ENCODE measurements at places on chromosomes 5 and 9.

GRCh38 chr5:168269937-168270330 lies 21.5 kb upstream of the WWC1 start:
- DNase-seq = peak; percentile 49

DNA sequence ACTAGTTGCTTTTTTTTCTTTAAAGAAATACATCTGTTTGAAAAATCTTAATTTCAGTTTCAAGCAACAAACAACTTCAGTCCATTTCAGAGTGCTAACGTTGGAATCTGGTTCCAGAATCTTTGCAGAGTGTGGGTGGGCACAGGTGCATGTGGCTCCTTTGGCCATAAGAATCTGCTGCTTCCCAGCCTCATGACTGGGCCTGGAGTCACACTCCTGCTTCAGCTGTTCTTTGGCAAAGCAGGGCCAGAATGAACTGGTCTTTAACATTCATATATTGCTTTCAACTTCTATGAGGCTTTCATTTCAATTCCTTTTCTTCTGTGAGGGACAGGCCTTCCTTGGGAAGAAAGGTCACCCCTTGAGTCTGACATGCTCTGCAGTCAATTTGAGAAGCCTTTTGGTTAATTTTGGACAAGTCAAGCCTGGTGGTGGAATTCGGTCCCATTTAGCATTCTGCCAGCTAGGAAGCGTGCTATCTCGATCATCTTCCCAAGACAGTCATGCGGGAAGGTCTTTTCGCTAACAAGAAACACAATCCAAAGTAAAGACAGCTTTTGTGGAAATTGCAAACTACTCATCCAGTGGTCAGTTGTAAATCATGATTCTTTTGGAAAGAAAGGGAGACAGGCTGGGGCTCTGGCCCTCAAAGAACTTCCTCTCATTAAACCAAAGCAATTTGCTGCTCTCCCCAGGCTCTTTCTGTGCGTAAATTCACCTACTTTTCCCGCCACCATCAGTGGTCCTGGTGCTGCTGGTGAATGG lies 55.2 kb downstream of the SLC1A3 start:
- no peak for DNase-seq

DNA sequence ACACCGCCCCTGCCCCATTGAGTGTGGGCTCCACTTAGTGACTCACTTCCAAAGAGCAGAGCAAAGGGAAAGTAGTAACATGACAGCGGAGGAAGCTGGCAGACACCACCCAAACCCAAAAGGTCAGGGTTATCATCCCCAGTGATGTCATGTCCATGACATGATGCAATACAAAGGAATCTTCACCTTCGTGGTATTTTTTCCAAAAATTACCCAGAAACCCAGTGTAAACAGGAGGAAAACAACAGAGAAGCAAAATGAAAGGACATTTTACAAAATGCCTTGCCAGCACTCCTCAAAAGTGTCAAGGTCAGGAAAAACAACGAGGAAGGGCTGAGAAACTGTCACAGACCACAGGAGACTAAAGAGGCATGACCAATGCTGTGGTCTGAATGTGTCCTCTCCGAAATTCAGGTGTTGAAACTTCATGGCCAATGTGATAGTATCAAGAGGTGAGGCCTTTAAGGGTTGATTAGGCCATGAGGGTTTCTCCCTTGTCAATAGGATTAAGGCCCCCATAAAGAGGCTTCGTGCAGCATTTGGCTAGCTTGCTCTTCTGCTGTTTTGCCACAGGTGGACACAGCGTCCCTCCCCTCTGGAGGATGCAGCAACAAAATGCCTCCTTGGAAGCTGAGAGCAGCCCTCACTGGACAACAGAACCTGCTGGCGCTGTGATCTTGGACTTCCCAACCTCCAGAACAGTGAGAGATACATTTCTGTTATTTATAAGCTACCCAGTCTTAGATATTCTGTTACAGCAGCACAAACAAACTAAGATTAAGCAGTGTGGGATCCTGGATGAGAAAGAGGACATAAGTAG lies 30.5 kb upstream of the MED10 start:
- DNase-seq = no peak

DNA sequence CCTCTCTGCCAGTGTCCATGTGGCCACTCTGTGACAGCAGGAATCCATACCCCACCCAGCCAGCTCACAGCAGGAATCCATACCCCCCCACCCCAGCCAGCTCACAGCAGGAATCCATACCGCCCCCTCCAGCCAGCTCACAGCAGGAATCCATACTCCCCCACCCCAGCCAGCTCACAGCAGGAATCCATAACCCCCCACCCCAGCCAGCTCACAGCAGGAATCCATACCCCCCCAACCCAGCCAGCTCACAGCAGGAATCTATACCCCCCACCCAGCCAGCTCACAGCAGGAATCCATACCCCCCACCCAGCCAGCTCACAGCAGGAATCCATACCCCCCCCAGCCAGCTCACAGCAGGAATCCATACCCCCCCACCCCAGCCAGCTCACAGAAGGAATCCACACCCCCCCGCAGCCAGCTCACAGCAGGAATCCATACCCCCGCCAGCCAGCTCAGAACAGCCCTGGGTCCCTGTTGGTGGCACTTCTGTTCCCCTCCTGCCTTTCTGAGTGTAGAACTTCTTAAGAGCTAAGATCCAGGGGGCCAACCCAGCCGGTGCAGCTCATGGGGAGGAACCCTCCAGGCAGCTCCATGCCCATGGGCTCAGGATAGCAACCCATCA lies 8.4 kb upstream of the RXRA start:
- DNase-seq = no peak

All from eye (tissue), 1 donor.